ENCODE measurements at places on chromosomes 1 and 21. TPM values are rescaled to one million over a fixed set of nuclear protein-coding genes. Genes with fewer than 3 reads are reported as not detected.

- no peak for DNase-seq
Measured at GRCh38 chr1:24973315-24973714, 43.2 kb upstream of the RUNX3 start.

DNA sequence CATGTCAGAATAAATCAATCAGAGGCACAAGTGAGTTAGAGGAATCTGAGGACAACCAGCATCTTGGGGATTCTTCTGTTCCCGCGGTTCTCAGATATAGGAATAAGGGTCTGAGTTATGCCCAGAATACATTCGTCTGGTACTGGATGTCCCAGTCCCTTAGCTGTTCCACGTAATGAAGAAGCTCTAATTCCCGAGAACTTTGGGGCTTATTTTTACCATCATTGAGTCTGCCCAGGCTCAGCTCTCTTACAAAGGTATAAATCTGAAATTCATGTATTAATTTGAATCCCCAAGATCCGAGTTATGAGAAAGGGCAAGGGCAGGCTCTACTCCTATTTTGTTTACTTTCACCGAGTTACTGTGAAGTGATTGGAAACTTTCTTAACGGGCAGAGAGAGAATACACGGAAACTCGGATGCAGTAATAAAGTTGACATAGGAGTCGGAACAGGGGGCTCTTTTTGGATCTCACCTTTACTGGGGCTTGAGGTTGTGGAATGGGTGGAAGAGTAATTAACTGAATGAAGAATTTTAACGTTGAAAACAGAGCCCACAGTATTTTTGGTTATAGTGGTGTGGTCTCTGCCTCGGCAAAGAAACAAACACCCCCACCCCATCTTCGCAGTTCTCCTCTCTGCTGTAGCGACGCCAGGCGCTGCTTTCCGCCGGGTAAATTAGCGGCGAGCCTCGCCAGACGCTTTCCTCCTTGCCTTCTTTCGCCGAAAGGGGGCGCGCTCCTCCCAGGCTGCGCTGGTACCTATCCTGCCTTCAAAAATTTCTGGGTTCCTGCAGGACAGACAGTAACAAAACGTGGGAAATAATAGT is 7.1 kb downstream of the PRRX1 start:
- DNase-seq: no peak

- DNase-seq: no peak
Measured at GRCh38 chr1:1189111-1189510, 15.4 kb downstream of the TTLL10 start.

- DNase-seq: no peak
Measured at GRCh38 chr1:11281518-11282331, 8.7 kb downstream of the UBIAD1 start.

The TIE1 gene
- total RNA-seq: 11.4 TPM

- DNase-seq: no peak
Measured at GRCh38 chr1:208855403-208855802, 611.2 kb upstream of the PLXNA2 start.
